ENCODE measurements at places on chromosomes 6 and 20.

- DNase-seq: no peak
Observed at GRCh38 chr6:151359486-151359885, 31.9 kb downstream of the ZBTB2 start.

GRCh38 chr6:123803504-123804013, at the start of gene NKAIN2:
NKAIN2 (plus strand) TSS chr6:123803865.
- no peak for DNase-seq

DNA sequence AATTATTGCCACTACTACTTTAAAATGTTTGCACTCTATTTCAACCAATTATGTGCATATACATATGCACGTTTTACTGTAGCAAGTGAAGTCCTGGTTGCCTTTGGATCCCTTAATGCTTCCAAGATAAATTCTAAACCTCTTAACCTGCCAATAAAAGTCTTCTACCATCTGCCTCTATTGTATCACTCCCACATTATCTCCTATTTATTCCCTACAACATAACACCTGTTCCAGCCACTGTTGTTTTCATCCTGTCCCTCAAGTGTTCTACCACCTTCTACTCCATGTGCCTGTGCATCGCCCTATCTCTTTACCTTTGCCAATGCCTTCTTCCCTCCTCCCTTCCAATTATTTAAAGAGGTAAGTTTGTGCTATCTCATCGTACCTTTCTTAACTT, 499.0 kb upstream of the RNF217 start:
- no peak for DNase-seq

DNA sequence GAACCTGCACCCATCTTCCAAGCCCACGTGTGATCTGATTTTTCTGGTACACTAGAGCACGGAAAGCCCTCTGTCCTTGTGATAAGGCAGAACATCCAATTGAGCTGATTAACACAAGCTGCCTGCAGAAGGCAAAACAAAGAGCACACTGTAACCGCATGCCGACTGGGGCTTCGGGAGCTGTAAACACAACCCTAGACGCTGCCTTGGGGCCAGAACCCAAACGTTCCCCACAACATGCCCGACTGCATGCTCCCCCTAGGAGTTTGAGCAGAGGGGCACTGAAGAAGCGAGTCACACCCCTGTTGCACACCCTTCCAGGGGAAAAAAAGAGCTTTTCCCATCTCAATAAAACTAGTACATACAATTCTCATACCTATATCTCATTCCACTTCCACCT, 470.7 kb downstream of the HTR1B start:
- no peak for DNase-seq

GRCh38 chr20:41031243-41031619, 2.6 kb downstream of the TOP1 start:
- no peak for DNase-seq

DNA sequence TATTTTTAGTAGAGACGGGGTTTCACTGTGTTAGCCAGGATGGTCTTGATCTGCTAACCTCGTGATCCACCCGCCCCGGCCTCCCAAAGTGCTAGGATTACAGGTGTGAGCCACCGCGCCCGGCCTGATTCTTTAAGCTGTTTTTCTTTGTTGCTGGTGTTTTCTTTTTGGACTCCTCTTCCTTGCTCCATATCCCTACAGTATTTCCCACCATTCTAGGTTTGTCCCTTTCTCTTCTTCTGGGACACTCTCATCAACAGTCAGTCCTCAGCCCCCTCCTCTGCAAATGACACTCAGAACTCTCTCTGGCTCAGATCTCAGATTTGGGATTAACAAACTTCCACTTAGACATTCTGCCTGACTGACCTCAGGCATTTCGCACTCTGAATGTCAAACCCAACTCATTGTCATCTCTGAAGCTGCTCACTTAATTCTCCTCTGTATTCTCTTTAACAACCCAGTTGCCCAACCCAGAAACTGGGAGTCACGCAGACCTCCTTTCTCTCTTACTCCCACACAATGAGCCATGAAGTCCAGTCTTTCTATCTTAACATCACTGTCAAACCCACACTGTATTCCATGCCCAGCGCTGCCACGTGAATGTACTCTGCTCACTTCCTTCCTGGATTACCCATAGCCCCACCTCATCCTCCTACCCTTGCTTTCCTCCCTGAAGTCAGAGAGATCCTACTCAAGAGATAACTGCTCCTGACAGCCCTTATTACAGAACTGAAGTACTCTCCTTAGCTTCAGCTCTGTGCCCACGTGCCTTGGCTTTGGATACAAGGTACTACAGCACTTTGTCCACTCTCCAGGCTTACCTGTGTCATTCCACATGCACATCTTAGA, 2.6 kb downstream of the MPIG6B start:
- no peak for DNase-seq

GRCh38 chr20:41408986-41409385, 42.4 kb upstream of the EMILIN3 start:
- DNase-seq: no peak

- no peak for DNase-seq
Observed at GRCh38 chr20:36010825-36011224, 42.4 kb downstream of the CNBD2 start.

- DNase-seq: no peak
Observed at GRCh38 chr6:110319843-110320242, 38.3 kb downstream of the METTL24 start.

GRCh38 chr6:17392978-17393891, at the start of gene CAP2:
CAP2 (plus strand) TSS chr6:17393595; CDS start chr6:17421556, 27,961 bp downstream.
- no peak for DNase-seq

DNA sequence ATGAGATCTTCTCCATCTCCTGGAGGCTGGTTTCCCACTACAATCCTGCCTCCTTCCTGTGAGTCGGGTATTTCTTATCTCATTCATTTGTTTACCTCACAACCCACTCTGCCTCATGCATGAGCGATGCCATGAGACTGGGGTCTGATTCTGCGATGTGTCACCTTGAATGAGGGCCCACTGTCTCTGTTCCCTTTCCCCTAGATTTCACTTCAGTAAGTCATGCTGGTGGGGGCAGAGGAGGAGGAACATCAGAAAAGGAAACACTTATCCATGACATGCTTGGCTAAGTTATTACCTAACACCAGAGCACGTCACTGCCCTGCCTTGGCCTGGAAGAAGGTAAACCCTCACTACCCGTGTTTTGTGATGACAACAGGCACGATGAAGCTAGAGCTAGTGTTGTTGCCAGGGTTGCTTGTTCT, 337.4 kb upstream of the PRDM1 start:
- DNase-seq: no peak

- DNase-seq: no peak
Observed at GRCh38 chr6:35164277-35164676, 23.1 kb upstream of the TCP11 start.

Measured in epithelial cell of prostate (primary cell).